Cardiac fibroblast (primary cell): ENCODE measurements at places on chromosomes 1 and 21.
A peak's percentile ranks its signal among the peaks of the same experiment; 100 is the strongest.

GRCh38 chr1:116334868-116335635, 38.0 kb upstream of the ATP1A1 start:
- peak; percentile 33 for DNase-seq

DNA sequence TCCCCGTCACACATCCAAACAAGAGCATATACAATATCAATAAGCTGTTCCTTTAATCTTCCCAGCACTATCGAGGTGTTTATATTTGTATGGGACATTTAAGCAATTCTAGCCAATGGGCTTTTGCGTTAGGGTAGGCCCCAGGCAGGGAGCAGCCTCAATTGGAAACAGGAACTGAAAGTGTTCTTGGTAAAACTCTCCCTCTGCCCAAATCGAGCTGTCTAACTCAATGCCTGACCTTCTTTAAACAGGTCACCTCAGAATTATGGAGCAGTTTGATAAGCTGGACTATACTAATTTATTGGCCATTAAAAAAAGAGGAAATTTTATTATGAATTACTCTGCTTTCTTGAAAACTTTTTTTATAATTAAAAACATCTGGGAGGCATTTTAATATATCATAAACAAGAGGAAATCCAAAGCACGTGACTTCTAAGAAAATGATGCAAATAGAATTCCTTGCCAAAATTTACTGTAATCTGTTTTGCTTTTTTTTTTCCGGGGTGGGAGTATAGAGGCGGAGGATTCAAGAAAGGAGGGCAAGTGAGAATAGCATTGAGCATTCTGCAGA, 498.1 kb downstream of the LMO4 start:
- DNase-seq: peak; percentile 97

GRCh38 chr1:162197615-162198421, 128.3 kb downstream of the NOS1AP start:
- no peak for DNase-seq

GRCh38 chr1:9888886-9889285, 21.2 kb downstream of the CTNNBIP1 start:
- no peak for DNase-seq

- DNase-seq: no peak
These were observed 52.0 kb downstream of the EYA3 start for GRCh38 chr1:28036431-28036830.

DNA sequence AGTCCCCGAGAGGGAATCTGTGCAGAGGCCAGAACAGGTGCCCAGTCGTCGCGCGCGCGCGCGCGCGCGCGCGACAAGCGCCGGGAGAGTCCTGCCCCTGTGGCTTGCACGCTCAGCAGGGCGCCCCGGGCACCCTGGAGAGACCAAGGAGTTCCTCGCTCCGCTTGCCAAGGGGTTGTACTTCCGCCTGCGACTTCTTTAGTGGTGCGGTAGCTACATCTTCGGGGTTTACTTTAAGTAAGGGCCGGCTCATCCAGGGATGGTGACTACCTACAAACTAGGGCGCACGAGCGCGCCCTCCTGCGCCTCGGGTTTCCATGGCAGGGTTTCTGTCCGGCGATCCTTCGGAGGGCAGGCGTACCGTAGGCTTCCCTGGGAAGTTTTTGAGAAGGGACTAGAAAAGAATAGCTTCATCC, 1.4 kb downstream of the LHX4 start:
- peak; percentile 29 for DNase-seq

GRCh38 chr1:225453797-225454648, 26.2 kb upstream of the LBR start:
- peak; percentile 55 for DNase-seq

- peak; percentile 23 for DNase-seq
These were observed 180.8 kb downstream of the C1orf21 start for GRCh38 chr1:184567637-184568036.

DNA sequence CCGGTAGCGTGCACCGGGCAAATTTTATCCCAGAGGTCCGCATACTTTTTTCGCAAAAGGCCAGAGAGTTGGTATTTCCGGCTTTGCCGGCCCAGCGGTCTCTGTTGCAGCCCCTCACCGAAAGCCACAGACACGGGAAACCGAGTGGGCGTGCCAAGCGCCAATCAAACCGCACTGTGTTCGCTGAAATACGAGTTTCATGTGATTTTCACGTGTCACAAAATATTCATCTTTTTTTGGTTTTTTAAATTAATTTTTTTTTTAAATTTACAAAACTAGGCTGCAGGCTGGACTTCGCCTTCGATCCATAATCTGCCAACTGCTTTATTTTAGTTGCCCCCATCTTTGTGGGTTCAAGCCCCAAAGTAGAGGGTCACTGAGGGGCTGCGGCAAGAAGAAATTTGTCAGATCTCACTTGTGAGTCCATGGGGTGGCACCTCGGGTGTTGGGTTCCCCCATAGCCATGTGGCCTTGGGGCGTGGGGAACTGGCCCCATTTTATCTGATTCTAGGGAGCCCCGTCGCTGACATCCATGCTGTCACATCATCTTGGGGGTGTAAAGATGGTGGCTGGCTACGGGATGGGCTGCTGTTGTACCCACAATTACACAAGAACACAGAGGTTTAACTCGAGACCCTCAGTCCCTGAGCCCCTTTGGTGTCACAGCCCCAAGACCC, 20.8 kb downstream of the SLC45A1 start:
- DNase-seq: no peak

DNA sequence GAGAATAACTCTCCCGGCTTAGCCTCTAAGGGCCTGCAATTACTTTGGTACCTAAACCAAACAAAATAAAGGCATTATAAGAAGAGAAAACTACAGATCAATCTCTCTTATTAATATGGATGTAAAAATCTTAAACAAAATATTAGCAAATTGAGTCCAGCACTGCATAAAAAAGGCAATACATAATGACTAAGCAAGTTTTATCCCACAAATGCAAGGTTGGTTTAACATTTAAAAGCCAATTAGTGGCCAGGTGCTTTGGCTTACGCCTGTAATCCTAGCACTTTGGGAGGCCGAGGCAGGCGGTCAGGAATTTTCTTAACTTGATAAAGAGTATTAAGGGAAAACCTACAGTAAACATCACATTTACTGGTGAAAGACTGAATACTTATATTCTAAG, 67.1 kb upstream of the MAB21L3 start:
- DNase-seq: no peak
